ENCODE measurements at places on chromosomes 7 and 10.

DNA sequence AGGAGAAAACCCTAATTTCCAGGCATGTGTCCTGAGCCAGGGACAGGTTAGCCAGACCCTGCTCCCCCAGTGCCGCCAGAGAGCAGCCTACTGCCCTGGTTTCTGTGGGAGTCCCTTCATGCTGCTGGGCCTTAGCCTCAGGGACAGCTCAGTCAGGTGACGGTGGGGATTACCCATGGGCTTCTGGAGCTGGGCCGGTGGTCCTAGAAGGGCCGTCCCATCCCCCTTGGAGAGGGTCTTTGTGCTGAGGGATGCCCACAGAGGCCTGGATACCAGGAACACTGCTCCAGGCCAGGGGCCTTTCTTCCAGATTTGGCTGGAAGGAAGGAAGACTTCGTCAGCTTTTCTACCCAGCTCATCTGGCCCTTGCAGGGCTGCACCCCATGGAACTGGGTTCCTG, 71.4 kb upstream of the ZNF722 start:
- DNase-seq = no peak

DNA sequence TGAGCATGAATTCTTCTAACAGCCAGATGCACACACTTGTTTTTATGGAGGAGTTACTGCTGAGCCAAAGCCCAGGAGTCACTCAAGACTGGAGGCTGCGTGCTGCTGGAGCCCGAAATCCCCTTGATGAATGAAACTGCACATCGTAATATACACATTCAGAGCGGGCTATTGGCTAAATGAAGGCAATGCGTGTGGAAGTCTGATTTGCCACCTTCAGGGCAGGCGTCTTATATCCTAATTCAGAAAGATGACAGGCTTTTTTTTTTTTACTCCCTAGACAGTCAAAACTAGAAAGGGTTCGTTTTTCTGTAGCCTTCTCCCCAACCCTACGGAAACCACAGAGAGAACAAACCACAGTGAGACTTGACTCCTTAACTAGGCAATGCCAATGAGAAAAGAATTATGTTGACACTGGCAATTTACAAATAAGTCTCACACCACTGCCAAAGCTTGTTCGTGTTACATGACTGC, 227.2 kb upstream of the KLF14 start:
- peak; percentile 20 for DNase-seq

GRCh38 chr7:105496521-105496920, 25.6 kb downstream of the PUS7 start:
- DNase-seq = no peak

DNA sequence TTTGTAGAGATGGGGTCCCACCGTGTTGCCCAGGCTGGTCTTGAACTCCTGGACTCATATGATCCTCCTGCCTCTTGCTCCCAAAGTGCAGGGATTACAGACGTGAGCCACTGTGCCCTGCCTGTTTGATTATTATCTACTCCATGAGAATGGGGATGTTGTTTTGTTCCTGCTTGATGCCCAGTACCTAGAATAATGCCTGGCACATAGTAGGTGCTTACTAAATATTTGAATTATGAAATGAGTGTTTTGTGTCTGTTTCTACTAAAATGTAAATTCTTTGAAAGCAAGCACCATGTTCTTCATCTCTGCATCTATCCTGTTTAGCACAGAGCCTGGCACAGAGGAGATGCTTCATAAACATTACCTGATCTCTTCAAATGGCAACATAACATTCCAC, 40.9 kb downstream of the ZNF783 start:
- DNase-seq = no peak

- DNase-seq = no peak
These were observed 4.6 kb upstream of the ZNF22 start for GRCh38 chr10:44995914-44996669.

DNA sequence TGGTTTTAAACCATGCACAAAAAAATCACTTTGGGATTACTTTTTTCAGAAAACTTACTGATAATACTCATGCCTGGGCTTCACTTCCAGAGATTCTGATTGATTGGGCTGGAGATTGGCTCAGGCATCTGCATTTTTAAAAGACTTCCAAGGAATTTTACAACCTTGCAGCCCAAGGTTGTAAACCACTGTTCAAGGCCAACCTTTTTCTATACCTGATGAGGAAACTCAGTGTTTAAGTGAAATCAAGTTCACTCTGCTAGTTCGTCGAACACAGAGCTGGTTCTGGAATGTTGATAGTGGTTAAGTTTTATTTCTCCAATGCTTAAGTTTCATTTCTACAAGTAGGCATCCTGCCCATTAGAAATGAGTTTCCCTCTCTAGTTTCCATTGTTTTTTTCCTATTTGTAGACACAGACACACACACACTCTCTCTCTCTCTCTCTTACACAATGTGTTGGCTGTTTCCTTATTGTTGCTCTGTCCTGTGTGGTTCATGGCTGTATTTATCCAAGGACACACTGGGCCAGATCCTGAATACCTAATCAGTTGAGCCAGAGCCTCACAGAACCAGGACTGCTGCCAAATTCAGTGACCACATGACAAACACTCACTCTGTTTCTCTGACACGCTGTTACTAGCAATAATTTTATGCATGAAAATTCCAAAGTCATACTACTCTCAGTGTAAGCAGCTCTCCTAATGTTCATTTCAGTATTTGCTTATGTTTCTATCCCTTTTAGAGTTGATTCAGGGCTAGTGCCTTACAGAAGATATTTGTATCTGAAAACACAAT, 3.7 kb upstream of the IFIT1B start:
- DNase-seq = no peak

DNA sequence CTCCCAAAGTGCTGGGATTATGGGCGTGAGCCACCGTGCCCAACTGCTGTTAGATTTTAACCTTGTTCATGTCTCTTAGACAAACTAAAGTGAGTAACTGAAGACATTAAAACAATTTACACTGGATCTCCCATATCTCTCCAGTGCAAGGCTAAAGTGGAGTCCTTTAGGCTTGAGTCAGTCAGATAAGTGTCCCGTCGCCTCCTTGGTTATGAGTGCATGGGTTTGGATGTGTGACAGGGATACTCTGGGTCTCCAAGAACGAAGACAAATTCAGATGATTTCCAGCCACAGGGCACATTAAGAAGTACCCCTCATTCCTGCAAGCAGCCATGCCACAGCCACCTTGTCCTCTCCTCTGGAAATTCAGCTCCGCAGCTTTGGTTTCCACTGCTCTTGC, 66.1 kb upstream of the PDZD8 start:
- DNase-seq = no peak

- DNase-seq = no peak
These were observed 4.1 kb downstream of the OR2F1 start for GRCh38 chr7:143958781-143959180.

GRCh38 chr7:102914585-102914984, 1.8 kb downstream of the LRRC17 start:
- DNase-seq = no peak

DNA sequence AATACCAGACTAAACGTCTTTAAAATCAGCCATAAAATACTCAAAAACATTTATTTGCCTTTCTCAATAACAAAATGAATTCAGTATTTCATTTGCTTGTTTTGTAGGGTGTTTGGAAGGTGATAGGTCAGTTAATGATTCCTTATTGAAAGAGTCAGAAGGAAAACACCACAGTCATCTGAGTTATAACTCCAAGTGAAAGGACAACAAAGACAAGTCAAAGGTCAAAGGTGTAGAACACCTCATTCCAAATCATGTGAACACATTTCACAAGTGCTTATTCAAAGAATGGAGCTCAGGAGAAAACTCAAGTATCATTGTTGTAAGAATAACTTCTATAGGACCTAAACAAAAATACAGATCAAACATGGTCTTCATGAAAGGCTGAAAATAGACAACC, 318.6 kb upstream of the PHF14 start:
- no peak for DNase-seq

- DNase-seq = no peak
These were observed 4.9 kb downstream of the SMURF1 start for GRCh38 chr7:99139036-99139435.

GRCh38 chr7:105389088-105389650, 448 bp upstream of the SRPK2 start:
- no peak for DNase-seq

GRCh38 chr7:128082431-128082830, 51.2 kb upstream of the LRRC4 start:
- no peak for DNase-seq

GRCh38 chr10:50623663-50624412, at the start of gene SGMS1:
SGMS1 (minus strand) TSS chr10:50623956; CDS start chr10:50344114, 279,842 bp downstream.
- DNase-seq = peak; percentile 54

DNA sequence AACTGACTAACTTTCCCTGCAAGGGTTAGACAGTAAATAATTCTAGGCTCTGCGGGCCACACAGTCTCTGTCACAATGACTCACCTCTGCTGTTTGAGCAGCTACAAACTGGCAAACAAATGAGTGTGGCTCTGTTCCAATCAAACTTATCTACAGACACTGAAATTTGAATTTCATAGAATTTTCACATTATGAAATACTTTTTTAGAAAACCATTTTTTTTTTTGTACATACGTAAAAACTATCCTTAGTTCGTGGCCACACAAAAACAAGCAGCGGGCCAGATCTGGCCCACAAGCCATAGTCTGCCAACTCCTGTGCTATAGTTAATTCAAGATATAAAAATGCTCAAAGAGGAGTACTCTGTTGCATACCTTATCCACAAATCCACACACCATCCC, 32.6 kb downstream of the PIP4K2A start:
- peak; percentile 38 for DNase-seq

DNA sequence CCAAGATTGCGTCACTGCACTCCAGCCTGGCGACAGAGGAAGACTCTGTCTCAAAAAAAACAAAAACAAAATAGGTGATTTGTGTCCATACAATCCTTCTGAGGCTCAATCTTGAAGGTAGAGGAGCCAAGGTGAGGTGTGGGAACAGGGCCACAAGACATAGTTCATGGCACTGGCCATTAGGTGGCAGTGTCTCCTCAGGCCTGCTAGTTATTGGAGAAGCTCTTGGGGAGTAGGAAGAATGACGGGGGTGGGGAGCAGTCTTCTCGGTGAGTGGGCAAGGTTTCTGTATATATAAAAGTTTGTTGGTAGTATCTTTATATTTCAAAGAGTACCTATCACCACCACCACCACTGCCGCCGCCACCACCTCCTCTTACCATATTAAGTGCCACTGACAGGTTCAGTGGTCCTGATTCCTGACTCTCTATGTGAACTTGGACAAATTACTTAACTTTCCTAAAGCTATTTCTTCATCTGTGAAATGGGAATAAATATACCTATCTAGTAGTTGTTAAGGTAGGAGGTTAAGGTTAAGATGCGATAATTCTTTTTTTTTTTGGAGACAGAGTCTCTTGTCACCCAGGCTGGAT, 24.0 kb downstream of the CCSER2 start:
- DNase-seq = peak; percentile 34

DNA sequence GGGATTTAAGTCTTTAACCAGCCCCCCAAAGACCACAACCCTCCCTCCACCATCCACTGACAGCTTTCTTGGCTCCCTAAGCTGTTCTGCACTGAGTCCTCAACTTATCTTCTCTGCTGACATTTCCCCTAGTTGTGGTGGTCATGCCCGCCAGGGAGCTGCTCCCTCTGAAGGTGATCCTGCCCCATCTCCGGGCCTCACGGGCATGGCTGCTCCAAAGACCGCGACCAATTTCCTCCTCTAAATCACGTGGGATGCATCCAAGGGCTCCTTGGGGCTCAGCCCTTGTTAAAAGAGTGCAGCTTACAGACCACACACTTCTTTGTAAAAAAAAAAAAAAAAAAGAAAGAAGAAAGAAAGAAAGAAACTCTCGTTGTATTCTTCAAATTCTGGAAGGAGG, 27.1 kb upstream of the KLF6 start:
- DNase-seq = no peak

DNA sequence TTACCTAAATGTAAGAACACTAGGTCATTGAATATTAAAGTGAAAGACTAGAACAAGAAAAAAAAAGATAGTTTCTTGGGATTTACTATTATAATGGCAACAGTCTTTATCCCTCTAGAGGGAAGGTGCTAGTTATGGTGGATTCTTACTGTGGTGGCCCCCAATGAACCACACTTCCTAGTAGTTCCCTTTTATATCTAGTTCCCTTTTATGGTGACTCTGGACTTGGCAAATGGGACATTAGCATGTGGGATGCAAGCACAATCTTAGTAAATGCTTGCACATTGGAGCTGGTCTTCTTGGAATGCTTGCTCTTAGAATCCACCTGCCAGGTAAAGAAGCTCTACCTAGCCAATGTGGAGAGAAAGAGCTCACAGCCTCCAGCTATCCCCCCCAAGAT, 430.2 kb downstream of the LRMDA start:
- no peak for DNase-seq

- DNase-seq = no peak
These were observed 25.5 kb upstream of the RBM33 start for GRCh38 chr7:155618708-155619633.

DNA sequence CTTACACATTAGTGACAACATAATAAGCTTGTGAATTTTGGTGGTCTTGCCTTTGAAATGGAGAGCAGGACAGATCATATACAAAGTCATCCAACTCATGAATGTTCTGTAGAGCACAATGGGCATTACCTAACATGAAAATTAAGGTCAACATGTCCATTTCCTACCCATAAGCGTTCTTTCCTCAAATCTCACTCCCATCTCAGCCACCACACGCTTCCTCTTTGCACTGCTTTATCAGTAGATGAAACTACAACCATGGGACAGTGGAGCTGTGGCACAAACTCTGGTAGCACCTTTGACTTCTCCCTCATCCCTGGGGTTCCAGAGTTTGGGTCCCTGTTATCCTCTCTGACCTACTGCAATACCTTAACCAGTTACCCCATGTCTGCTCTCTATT, 2.2 kb downstream of the PON2 start:
- DNase-seq = no peak

DNA sequence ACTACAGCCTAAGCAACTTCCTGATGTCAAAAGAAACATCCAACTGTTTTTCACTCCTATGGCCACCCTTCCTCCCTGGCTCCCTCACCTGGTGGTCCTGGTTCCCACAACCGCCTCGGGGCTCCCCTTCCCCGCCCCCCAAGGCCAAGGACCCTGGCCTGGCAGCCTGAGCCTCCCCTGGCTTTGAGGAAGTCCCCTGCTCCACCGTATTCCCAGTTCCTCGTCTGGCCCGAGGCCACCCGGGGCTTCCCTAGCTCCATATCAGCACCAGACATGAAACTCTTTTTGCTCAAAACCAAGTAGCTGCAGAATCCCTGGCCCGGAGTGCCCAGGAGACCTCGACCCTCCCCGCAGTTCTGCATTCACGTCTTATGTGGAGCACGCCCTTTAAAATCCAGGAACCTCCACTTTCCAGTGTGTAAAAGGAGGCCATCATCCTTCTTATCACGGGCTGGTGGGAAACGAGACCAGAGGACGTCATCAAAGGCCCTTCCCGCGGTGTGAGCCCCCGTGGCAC, 82.9 kb downstream of the PRKAG2 start:
- DNase-seq = no peak
